ENCODE measurements at places on chromosomes 1 and 21.

DNA sequence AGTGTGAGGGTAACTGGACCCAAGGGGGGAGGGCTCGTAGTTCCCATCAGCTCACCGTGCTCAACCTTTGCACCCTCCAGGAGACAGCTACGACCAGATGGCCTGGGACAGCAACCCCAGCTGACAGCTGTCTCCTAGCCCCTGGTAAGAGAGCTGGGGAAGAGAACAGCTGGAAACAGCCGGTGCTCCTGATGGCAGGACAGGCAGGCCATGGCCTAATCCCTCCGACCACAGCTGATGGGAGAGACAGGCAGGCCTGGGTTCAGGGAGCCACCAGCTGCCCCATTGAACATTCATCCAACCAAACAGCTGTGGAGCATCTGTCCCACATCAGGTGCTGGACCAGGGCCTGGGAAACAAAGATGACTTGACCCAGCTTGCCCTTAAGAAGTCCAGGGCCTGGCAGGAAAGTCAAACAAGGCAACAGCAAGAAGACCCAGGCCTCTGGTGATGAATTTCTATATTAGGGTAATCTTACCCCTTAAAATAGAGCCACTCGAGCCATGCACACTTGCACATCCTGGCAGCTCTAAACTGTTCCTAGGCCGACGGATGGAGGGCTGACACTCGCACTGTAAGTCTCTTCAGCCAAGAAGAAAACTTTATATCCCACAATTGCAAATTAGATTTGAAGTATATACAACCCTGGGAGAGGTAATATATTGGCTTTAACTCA, 12.2 kb downstream of the OLFML2B start:
- DNase-seq: no peak

DNA sequence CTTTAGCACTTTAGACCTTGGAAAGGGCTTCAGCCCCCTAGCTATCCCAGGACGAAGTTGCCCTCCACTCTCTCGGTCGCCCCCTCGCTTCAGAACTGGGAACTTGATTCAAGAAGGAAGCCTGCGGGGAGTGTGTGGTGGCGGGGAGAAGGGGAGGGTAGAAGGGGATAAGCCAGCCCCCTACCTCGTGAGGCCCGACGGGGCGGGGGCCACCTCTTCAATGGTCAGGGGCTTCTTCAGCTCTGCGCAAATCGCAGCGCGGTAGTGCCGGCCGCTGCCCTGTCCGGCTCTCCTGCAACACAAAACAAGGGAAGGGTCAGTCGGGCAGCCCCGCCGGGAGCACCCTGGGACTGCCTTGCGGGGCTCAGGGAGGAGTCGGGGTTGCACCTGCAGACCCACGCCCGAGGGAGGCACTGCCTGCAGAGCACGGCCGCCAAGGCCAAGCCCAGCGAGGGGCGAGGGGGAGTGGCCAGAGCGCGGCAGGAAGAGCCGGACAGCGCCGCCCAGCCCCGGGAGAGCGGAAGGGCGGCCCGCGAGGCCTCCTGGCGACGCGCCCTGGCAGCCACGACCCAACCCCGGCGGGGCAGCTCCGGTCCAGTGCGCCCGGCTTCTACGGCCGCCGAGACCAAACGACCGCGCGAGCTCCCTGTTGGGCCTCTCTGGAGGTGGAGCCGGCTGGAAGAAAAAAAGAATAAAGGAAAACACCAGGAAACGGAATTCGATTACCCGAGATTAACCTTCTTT, 56.2 kb upstream of the RASAL2 start:
- DNase-seq: peak; percentile 76

DNA sequence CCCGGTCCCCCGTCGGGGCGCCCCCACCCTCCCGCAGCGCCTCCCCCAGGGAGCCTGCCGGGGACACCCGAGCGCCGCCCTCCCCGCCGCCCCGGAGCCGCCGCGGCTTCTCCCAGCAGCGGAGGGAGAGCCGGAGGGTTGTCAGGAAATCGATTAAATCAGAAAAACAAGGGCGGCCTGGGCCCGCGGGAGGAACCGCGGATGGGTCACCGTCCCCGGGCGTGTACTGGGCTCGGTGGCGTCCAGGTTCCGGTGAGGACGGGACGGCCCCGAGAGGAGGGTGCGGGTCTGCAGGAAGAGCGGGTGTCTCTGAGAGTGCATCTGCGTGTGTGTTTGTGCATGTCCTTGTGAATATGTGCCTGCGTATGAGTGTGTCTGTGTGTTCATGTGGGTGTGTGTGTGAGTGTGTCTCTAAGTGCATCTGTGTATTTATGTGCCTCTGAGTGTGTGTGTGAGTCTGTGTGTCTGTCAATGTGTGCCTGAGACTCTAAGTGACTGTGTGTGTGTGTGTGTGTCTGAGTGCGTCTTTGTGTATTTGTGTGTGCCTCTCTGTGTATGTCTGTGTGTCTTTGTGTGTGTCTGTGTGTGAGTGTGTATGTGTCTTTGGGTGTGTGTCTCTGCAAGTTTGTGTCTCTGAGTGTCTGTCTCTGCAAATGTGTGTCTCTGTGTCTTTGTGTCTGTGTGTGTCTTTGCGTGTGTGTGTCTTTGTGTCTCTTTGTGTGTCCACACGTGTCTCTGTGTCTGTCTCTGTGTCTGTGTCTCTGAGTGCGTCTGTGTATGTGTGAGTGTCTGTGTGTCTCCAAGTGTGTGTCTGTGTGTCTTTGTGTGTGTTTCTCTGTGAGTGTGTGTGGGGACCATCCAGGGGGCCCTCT, 1.1 kb downstream of the SPSB1 start:
- no peak for DNase-seq

DNA sequence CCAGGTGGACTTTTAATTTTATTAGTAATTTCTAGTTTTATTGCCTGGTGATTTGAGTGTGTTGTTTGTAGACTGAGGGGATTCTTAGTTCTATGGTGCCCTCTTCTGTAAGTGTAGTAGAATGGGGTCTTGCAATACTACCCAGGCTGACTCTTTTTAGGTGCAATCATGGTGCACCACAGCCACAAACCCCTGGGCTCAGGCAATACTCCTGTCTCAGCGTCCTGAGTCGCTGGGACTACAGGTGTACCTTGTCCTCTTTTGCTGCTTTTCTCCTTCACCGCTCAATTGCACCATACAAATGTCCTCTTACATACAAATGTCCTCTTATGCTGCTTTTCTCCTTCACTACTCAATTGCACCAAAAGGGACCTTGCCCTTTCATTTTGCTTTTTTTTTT, 43.1 kb downstream of the SCP2 start:
- DNase-seq: peak; percentile 22

DNA sequence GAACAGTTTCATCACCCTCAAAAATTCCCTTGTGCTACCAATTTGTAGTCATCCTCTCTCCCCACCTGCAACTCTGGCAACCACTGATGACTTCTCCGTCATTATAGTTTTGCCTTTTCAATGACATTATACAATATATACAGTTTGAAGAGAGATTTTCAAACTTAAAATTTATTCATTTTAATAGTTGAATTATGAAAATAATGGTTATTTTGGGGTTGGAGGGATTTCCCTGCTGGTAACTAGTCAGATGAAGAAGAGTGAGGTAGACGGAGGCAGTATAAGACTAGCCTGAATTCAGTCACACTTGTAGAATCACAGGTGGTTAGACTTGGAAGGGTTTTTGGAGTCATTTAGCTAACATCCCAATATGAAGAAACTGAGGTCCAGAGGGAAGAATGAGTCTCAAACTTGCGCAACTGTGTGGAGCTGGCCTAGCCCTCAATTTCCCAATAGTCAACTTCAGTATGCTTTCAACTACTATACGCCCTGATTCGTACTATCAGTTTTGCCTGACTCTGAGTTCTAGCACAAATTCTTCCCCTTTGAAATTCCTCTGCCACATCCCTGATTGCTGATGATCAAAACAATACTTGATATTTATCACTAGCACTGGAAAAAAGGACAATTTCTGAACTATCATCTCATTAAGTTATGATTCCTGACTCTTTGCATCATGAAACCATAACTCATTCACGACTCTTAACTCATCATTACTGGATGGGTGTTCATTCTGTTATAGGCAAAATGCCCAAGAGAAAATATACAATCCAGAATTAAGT, 54.2 kb downstream of the VANGL2 start:
- no peak for DNase-seq

DNA sequence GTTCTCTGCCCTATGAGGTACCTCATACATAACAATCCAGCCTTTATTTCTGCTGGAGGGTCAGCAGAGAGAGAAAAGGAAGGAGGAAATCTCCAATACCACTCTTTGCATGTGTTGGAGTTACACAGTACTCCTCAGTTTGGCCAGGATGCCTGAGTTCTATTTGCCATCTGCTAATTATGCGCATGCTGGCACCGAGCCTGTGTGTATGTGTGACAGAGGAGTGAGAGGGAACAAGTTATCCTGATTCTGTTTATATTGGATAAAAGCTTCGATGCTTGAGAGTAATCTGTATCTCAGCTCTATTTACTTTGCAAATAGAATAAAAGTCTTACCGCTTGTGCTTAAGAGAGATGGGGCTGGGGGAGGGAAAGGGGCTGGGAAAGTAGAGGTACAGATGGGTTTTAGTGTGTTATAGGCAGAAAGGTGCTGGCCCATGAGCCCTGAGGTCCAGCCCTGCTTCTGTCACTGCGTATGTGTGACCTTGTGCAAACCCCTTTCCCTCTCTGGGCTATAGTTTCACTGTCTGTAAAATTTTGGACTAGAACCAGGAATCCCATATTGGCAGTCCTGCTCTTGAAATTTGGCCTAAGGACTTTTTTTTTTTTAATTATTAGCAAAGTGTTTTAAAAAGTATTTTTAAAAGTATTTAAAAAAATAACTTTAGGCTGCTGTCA, 54.5 kb upstream of the PLXNA2 start:
- DNase-seq: no peak

DNA sequence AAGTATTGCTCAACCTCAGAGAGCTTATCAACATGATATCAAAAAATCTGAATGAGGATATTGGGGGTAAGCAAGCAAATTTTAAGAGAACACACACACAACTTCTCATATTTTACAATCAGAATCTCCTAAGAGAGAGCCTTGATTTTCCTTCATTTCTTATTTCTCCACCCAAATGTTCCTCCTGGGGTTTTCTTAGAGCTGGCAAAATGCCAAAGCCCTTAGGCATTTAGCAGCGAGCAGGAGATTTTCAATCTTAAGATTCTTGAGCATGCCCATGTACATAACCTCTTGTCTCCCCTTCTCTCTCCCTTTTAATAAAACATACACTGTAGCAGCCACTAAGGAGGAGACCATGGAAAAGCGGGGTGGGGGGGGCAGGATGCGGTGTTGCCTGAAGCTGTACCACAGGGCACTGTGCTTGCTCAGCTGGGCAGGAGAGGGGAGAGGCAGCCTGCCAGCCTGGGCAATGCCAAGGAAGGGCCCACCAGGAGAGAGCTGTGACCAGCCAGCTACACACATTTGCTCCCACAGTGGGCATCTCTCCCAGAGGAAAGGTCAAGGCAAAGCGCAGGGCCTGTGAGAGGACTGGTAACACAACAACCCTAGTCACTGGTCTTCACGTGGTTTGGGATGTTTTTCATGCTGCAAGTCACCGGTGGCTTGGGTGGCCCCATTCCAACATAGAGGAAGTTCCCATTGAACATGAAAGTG, 4.3 kb downstream of the BRINP2 start:
- DNase-seq: no peak

GRCh38 chr1:233566886-233567285, 47.0 kb upstream of the KCNK1 start:
- no peak for DNase-seq

GRCh38 chr21:42570841-42571387, 57.3 kb downstream of the SLC37A1 start:
- DNase-seq: no peak

GRCh38 chr1:147084273-147085096, 87.8 kb downstream of the PRKAB2 start:
- DNase-seq: peak; percentile 91

- DNase-seq: no peak
These were observed 201.1 kb downstream of the MATN1 start for GRCh38 chr1:30522031-30523004.

DNA sequence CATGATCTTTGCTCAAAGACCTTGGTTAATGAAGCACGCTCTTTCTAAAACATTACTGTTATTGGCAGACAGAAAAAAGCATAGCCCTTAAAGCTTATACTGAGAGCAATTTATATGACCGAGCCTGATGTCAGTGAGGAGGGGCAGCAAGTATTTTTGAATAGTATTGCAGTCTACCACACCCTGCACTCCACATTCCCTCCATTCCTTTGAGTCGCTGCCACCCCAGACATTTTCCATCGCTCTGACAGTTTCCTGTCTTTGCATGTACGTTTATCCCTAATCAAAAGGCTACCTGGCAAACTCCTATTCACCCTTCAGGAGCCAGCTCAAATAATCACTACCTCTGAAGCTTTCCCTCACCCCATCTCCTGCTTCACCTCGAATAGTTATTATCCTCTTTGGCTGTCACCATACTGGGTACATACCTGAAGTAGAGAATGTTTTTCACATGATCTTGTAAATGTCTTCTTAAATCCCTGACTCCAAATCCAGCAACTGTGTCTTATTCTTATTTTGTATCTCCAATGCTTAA, 5.5 kb upstream of the JUN start:
- DNase-seq: no peak

DNA sequence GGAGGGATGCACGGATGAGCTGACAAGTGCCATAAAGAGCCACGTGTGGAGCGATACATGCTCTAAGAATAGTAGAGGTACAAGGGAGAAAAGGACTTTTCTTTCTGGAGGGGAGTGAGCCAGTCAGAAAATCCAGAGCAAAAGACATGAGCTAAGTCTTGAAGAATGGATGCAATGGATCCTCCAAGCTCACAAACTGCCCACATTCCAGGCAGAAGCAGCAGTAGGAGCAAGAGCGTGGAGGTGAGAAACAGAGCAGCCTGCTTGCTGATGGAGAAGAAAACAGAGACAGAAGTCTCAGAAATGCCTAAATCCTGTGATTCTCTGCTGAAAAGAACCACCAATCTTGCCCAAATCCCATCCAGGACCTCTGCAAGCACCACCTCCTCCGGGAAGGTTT, 78.2 kb upstream of the RALGPS2 start:
- DNase-seq: no peak

GRCh38 chr21:34617753-34618339, 2.9 kb upstream of the RCAN1 start:
- no peak for DNase-seq

DNA sequence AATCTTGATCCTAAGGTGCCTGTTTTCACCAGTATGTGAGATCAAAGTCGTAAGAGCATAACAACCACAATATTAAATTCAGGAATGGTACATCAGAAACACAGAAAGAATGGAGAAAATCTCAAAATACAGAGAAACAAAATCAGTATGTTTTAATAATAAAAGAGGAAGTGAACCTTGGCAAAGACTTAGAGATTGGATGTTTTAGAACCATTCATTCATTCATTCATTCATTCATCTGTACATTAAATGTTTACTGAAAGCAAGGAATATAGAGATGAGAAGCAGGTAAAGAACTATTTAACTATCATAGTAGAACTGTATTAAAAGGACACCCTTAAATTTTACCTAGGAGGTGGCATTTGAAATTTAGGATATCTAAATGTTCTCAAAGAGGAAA, 55.7 kb downstream of the EDEM3 start:
- no peak for DNase-seq

GRCh38 chr1:195909061-195909460, 699.2 kb downstream of the KCNT2 start:
- no peak for DNase-seq

- no peak for DNase-seq
These were observed 39.3 kb downstream of the HLCS start for GRCh38 chr21:36926989-36927718.
